SK-N-DZ (cell line): ENCODE measurements at places on chromosomes 6 and 20.

DNA sequence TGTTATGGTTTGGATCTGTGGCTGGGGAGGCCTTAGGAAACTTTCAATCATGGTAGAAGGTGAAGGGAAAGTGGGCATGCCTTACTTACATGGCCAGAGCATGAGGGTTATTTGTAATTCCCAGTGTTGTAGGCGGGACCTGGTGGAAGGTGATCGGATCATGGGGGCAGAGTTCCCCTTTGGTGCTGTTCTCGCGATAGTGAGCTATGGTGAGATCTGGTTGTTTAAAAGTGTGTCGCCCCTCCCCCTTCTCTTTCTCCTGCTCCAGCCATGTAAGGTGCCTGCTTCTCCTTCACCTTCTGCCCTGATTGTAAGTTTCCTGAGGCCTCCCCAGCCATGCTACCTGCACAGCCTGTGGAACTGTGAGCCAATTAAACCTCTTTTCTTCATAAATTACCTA is 145.8 kb downstream of the TFAP2C start:
- no peak for DNase-seq

- no peak for DNase-seq
These were observed 86.0 kb downstream of the AFG1L start for GRCh38 chr6:108380876-108381275.

DNA sequence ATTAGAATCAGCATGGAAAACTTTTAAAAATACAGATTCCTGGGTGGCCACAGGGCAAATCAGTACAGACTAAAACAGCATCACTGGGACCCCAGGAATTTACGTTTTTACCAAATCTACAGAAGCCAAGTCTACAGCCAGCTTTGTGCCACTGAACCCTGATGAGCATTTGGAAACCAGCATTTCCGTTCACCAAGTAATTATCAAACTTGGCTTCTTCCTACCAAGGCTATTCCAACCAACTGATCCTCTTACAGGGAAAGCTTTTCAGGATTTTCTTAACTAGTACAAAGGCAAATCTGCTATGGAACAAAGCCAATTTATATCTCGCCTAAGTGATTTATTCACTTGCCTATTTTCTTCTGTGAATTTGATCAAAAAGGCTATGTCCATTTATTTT is 47.0 kb downstream of the PLAGL1 start:
- DNase-seq = no peak

GRCh38 chr6:168100011-168100802 is 21.2 kb upstream of the FRMD1 start:
- DNase-seq = no peak

- peak; percentile 9 for DNase-seq
These were observed 80.4 kb upstream of the ZNF184 start for GRCh38 chr6:27553123-27553904.

DNA sequence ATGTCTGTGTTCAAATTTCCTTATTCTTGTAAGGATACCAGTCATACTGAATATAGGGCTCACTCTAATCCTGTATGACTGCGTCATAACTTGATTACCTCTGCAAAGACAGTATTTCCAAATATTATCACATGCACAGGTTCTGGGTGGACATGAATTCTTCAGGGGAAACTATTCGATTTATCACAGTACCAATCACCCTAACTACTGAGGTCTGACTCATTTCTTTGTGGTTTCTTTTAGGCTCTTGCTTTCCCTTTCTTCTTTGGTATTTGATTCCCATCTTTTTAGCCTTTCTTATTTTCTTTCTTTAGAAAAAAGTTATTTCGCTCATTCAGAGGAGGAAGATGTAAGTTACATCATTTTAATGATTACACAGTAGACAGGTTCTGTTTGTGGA is 40.3 kb upstream of the TBX18 start:
- DNase-seq = no peak

DNA sequence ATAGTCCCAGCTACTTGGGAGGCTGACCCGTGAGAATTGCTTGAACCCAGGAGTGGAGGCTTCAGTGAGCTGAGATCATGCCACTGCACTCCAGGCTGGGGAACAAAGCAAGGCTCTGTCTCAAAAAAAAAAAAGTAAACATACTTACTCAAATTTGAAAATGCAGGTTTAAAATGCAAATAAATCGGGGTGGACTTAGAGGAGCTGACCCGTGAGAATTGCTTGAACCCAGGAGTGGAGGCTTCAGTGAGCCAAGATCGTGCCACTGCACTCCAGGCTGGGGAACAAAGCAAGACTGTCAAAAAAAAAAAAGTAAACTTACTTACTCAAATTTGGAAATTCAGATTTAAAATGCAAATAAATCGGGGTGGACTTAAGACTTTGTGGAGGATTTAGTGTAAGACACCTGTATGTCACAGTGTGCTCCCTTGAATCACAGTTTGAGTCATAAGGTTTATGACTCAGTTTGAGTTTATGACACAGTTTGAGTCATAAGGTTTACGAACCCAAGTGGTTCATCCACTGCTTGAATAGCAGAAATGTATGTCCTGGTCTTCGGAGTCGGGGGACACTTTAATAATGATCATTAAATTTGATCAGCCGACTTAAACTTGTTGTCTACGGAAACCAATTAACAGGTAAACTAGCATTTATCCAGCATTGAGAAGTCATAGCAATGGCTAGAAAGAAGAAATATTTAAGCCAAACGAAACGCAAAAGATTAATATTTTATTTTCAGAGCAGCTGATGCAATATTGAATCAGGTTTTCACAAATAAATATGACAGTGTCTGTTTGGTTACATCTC is 6.8 kb upstream of the MRPS10 start:
- no peak for DNase-seq
